Stomach (tissue), 19 donors: ENCODE measurements at places on chromosomes 4 and X.
A peak's percentile ranks its signal among the peaks of the same experiment; 100 is the strongest.

- peak; percentile 32 for DNase-seq
- H3K4me3 ChIP-seq, result no peak overlapping the region
- H3K4me1 ChIP-seq, result no peaks in the 10 kb centered on the region
- H3K27ac ChIP-seq, result no peak overlapping the region
Measured at GRCh38 chrX:39752815-39753214, 344.9 kb downstream of the BCOR start.

DNA sequence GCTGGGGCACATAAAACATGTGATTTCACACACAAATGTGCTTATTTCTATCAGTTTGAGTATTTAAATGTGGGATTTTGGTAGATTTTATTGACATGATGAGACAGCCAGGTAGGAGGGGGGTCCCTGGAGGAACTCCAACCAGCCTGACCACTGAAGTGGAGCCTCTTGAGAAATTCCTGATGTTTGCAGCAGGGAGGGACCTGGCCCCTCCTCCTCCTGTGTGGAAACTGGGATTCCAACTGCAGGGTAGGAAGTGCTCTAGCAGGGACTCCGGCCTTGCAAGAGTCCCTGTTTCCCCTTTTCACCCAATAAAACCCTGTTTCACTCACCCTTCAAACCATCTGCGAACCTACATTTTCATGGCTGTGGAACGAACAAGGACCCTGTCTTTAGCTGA lies 2224.0 kb upstream of the AGA start:
- DNase-seq, result no peak
- no peaks in the 10 kb centered on the region for H3K36me3 ChIP-seq
- H3K27me3 ChIP-seq, result no peaks in the 10 kb centered on the region
- no peak overlapping the region for H3K27ac ChIP-seq
- H3K4me3 ChIP-seq, result no peak overlapping the region
- no peaks in the 10 kb centered on the region for H3K4me1 ChIP-seq

DNA sequence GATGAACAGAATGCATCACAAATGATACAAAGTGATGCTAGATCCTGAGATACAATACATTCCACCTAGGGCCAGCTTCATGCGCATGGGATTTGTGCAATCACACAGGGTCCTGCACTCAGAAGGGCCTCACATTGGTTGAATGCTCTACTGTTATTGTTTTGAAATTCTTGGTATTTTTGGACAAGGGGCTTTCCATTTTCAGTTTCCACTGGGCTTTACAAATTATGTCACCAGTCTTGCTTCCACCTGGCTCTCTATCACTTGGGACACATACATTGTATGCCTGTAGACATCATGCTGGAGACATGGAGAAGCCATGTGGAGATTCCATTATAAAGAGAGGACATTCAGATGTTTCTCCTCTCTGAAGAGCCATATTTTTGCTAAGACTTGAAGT lies 155.8 kb downstream of the NAA11 start:
- peaks cover 26% of the 10 kb centered on the region for H3K4me1 ChIP-seq
- no peak overlapping the region for H3K4me3 ChIP-seq
- no peaks in the 10 kb centered on the region for H3K27me3 ChIP-seq
- no peaks in the 10 kb centered on the region for H3K36me3 ChIP-seq
- DNase-seq, result no peak

- DNase-seq, result peak; percentile 50
- H3K4me3 ChIP-seq, result peak within 1 kb of the TSS; percentile 65
- H3K4me1 ChIP-seq, result peaks cover 17% of the 10 kb centered on the region
- peak within 1 kb of the TSS; percentile 58 for H3K27ac ChIP-seq
- H3K36me3 ChIP-seq, result no peaks in the 10 kb centered on the region
Measured at GRCh38 chr4:73869130-73870055, at the start of gene CXCL1. TSS of gene CXCL1 (plus strand) at chr4:73869393. CDS start at chr4:73869471, 78 bp downstream.

- H3K36me3 ChIP-seq, result no peaks in the 10 kb centered on the region
- no peaks in the 10 kb centered on the region for H3K27me3 ChIP-seq
- H3K4me1 ChIP-seq, result no peaks in the 10 kb centered on the region
- DNase-seq, result no peak
- no peak overlapping the region for H3K27ac ChIP-seq
Measured at GRCh38 chrX:152992115-152992514, 1.8 kb downstream of the PNMA5 start.

- H3K36me3 ChIP-seq, result no peaks in the 10 kb centered on the region
- H3K4me3 ChIP-seq, result no peak overlapping the region
- no peaks in the 10 kb centered on the region for H3K27me3 ChIP-seq
- H3K27ac ChIP-seq, result no peak overlapping the region
Measured at GRCh38 chr4:141797966-141798365, 161.6 kb downstream of the IL15 start.

- DNase-seq, result peak; percentile 22
- H3K4me3 ChIP-seq, result no peak overlapping the region
Measured at GRCh38 chrX:147476008-147476407, 435.7 kb upstream of the FMR1 start.

GRCh38 chr4:27239641-27240040 lies 379.0 kb downstream of the STIM2 start:
- H3K36me3 ChIP-seq, result no peaks in the 10 kb centered on the region
- no peaks in the 10 kb centered on the region for H3K4me1 ChIP-seq
- H3K4me3 ChIP-seq, result no peak overlapping the region
- H3K27me3 ChIP-seq, result no peaks in the 10 kb centered on the region
- DNase-seq, result no peak

DNA sequence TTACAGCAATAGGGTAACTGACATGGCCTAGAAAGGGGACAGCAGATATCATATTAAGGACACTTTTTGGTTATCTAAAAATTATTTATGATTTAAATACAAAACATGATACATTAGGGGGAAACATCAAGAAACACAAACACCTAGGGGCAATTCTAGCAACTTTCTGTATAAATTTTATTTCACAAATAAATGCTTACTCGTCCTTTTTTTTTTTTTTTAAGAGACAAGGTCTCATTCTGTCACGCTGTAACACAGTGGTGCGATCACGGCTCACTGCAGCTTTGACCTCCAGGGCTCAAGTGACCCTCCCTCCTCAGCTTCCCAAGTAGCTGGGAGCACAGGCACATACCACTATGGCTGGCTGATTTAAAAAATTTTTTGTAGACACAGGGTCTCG lies 151.8 kb upstream of the BCOR start:
- H3K36me3 ChIP-seq, result no peaks in the 10 kb centered on the region
- no peak overlapping the region for H3K27ac ChIP-seq
- no peak for DNase-seq
- no peak overlapping the region for H3K4me3 ChIP-seq
- peaks cover 7% of the 10 kb centered on the region for H3K4me1 ChIP-seq
